Non-pigmented ciliary epithelial cell (primary cell): ENCODE measurements at places on chromosomes 11 and 22.

GRCh38 chr22:40044870-40045834, 50.4 kb downstream of the FAM83F start:
- no peak for DNase-seq

DNA sequence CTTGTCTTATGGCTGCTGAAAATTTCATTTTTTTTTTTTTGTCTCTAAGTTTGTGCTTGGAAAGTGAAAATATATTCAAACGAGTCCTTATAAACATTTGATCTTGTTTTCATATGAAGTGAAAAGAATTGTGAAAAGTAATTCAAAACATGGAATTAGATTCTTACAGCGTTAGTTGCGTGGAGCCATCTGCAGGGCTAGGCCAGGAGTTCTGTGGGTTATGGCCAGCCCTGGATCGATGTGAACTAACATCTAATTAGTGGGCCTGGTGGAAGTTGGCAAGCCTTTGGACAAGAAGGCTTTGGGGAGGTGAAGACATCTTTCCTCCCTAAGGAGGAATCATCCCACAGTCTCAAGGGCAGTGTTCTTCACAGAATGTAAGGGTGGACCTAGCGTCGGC, 37.2 kb downstream of the PARVA start:
- DNase-seq = no peak

- DNase-seq = no peak
These were observed 22.8 kb downstream of the PIM3 start for GRCh38 chr22:49983148-49984042.

GRCh38 chr11:35990816-35991215, 47.0 kb downstream of the LDLRAD3 start:
- no peak for DNase-seq

GRCh38 chr22:41352058-41352457, 29.7 kb upstream of the TEF start:
- DNase-seq = no peak

DNA sequence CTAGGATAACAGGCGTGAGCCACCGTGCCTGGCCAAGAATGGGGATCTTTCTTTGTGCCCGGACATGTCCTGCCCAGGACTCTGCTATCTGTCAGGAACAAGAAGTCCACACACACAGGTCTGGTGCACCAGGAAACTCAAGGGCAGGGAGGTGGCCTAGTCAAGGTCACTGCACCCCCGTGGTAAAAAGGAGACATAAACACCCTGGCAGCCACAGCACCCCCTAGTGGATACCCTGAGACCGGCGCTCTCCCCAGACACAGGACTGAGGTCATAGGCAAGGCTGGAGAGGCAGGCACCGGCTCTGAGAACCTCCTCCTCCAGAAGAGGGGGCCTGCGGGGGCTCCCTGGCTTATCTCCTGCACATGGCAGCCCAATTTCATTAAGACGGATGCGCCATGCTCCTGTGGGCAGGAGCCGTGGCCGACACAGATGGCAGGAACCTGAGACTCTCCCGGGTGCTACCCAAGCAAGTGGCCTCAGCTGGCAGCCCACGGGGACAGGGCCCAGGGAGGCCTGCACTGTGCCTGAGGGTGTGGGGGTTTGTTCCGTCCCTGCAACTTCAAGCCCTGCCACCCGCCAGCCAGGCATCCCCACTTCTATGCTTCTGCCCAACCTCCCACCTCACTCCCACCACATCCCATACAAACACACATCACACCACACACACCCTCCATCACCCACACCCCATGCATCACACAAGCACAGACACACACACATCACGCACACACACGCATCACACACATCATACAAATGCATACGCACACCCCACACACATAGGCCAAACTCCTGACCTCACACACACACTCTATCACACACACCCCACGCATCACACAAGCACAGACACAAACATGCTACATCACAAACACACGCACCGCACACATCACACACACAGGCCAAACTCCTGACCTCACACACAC, 19.6 kb downstream of the MACROD1 start:
- no peak for DNase-seq

GRCh38 chr22:43993072-43993760, 30.9 kb upstream of the PARVB start:
- DNase-seq = peak; percentile 10

- DNase-seq = no peak
These were observed 8.8 kb downstream of the RIN1 start for GRCh38 chr11:66327171-66328030.

GRCh38 chr11:66886671-66887221, 29.9 kb downstream of the LRFN4 start:
- no peak for DNase-seq
